Cortex of kidney (tissue), 1 donor: ENCODE measurements at places on chromosomes 4 and X.

DNA sequence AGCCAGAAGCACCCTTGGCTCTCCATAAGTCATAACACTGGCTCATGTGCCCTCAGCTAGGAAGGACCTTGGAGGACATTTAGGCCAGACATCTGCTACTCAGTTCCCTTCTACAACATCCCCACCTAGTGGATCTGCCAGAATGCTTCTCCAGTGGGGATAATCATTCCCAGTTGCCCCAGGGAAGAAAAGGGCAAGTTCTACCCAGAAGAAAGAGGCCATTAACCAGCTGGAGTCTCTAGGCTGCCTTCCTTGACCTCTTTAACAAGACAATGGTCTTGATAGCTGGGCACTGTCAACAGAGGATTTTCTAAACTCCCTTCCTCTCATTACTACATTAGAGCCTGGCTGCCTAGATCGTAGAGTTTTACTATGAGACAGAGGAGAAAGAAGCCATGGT, 42.0 kb downstream of the LGI2 start:
- DNase-seq = no peak

- no peak for DNase-seq
These were observed 3.9 kb upstream of the TMPRSS11B start for GRCh38 chr4:68249434-68249833.

DNA sequence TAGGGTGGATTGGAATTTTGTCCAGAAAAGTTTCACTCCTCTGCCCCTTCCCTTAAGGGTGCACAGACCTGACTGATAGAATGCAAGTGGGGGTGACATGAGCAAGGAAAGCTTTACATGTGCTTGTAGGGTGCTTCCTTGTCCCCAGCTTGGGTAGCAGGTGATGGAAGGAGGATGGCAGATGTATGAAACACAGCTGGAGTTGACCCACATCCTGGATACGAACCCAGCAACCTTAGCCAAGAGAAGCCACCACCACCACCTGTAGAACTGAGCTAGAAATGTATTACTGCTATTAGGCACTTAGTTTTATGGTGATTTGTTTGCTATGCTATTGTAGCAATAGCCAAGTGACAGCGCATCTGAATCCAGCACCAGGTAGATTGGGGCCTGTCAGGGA, 227.4 kb downstream of the HS3ST1 start:
- no peak for DNase-seq

DNA sequence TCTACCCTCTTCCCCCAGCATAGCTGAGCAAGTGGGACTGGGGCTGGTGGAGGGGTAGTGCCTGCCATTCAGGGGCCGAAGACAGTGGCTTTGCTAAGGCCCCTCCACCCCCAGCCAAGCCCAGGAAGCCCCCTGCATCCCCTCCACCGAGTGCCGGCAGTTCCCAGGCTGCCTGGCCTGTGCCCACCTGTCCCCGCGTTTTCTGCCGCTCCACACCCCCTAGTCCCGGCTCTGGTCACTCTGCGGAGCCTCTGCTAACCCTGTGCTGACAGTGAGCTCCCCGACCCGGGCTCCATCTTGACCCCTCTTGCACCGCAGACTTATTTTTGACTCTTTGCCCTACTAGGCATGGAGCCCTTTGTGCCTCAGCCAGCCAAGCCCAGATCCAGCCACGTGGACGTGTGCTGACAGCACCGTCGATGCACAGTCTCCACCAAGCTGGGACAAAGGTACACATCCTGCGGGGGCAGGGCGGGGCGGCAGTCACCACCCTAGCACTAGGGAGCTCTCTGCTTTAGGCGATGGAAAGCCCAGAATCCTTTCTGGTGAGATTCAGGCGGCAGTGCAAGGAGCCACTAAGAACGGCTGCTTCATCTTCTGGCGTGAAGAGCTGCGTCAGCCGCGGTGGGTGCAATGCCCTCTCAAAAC, 96.6 kb downstream of the PHKA2 start:
- no peak for DNase-seq
